ENCODE measurements at places on chromosomes 5 and 9. TPM values are rescaled to one million over a fixed set of nuclear protein-coding genes. Genes with fewer than 3 reads are reported as not detected.

- H3K36me3 ChIP-seq = no peaks in the 10 kb centered on the region
- no peak overlapping the region for H3K27ac ChIP-seq
- DNase-seq = no peak
- H3K27me3 ChIP-seq = no peaks in the 10 kb centered on the region
Observed at GRCh38 chr5:67493676-67494075, 297.1 kb upstream of the CD180 start.

DNA sequence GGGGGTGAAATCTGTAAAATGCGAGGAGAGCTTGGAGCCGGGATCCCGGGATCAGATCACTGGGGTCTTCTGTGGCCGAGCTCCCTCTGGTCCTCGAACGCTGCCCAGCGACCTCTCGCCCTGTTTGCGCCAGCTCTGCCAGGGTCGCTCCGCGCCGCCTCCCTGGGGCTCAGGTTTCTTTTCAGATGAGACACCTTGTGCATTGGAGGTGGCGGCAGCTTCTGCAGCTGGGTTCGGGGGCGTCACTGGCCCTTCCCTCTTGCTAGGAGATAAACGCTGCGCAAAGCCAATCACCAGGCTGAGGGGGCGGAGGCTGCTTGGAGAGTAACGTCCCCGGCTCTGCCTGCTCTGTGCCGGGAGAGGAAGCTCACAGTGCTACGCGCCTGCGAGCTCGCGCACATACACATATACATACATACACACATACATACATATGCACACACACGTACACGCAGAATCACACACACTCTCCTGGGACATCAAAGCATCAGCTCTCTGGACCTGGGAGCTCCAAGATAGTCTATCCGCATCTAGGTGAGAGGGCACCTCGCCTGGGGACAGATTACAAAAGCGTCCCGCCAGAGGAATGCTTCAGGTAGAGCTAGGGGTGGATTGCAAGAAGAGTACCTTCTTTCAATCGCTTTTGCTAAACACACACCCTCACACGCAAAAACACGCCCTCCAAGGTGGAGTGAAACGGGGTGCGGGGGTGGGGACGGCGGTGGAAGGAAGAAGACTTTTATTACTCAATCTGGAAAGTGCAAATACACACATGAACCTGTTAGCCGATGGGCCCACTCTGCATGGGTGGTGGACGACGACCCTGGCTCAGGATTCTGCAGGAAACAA is at the start of gene ST8SIA4:
Gene ST8SIA4, minus strand, starts transcription at position 244 of the 849 bp plus-strand sequence. CDS start 327 bp downstream, outside the sequence.
- peaks cover 7% of the 10 kb centered on the region for H3K27me3 ChIP-seq
- H3K36me3 ChIP-seq = no peaks in the 10 kb centered on the region
- H3K4me3 ChIP-seq = peak within 1 kb of the TSS; percentile 56
- H3K4me1 ChIP-seq = peaks cover 24% of the 10 kb centered on the region
- DNase-seq = peak; percentile 96

- H3K36me3 ChIP-seq = no peaks in the 10 kb centered on the region
- peaks cover 61% of the 10 kb centered on the region for H3K4me1 ChIP-seq
- H3K27ac ChIP-seq = peak overlapping the region; percentile 33
- H3K27me3 ChIP-seq = no peaks in the 10 kb centered on the region
- DNase-seq = no peak
- H3K4me3 ChIP-seq = no peak overlapping the region
Observed at GRCh38 chr9:125272697-125273096, 11.1 kb downstream of the GAPVD1 start.

Gene GALNT12
- 16.8 TPM for total RNA-seq

DNA sequence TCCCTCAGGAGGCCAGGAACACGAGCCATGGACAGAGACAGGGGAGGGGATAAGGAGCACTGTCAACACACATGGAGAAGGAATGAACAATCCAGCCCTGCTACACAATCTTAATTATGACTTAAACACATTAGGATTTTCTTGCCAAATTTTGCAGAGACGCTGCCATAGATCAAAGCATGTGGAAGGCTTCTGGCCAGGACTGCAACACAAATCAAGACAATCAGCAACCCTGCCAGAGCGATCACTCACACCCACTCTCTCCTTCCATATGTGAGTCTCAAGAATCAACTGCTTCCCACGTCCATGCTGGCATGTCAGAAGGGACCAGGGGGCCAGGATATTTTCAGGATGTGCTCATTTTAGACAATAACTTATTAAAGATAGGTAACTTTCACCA is 85.6 kb downstream of the ROR2 start:
- no peak for DNase-seq
- H3K27me3 ChIP-seq = no peaks in the 10 kb centered on the region
- no peaks in the 10 kb centered on the region for H3K36me3 ChIP-seq
- H3K4me3 ChIP-seq = no peak overlapping the region
- H3K4me1 ChIP-seq = peaks cover 23% of the 10 kb centered on the region
- H3K27ac ChIP-seq = peak overlapping the region; percentile 62

Gene RFESD
- 0.63 TPM for total RNA-seq

Gene ARID3C
- total RNA-seq = not detected

Gene ENHO
- total RNA-seq = not detected

Gene RUFY1
- total RNA-seq = 44.7 TPM
